ENCODE measurements at places on chromosomes 7 and 10.

GRCh38 chr7:25633426-25634036, 405.2 kb upstream of the NPVF start:
- DNase-seq: no peak

DNA sequence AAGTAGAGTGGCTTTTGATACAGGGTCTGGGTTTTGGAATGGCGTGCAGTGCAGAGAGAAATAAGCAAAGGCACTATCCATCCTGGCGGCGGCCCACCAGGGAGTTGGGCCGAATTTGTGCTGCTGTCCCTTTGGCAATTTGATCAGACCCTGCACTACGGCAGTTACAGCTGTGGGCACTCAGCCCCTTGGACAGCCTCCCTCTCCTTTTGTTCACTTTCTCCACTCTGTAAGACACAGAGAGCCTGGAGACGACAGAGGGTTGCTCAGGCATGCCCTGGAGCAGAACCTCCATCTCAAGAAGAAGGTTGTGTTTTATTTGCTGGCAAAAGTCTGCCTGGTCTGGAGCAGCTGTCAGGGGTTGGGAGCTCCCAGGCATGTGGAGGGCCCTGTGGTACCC, 55.8 kb downstream of the LHPP start:
- no peak for DNase-seq

GRCh38 chr10:3982746-3983442, 197.9 kb upstream of the KLF6 start:
- DNase-seq: no peak

GRCh38 chr7:7761340-7761973, 43.0 kb upstream of the RPA3 start:
- peak; percentile 56 for DNase-seq

GRCh38 chr7:106504645-106505044, 156.3 kb downstream of the CCDC71L start:
- no peak for DNase-seq

DNA sequence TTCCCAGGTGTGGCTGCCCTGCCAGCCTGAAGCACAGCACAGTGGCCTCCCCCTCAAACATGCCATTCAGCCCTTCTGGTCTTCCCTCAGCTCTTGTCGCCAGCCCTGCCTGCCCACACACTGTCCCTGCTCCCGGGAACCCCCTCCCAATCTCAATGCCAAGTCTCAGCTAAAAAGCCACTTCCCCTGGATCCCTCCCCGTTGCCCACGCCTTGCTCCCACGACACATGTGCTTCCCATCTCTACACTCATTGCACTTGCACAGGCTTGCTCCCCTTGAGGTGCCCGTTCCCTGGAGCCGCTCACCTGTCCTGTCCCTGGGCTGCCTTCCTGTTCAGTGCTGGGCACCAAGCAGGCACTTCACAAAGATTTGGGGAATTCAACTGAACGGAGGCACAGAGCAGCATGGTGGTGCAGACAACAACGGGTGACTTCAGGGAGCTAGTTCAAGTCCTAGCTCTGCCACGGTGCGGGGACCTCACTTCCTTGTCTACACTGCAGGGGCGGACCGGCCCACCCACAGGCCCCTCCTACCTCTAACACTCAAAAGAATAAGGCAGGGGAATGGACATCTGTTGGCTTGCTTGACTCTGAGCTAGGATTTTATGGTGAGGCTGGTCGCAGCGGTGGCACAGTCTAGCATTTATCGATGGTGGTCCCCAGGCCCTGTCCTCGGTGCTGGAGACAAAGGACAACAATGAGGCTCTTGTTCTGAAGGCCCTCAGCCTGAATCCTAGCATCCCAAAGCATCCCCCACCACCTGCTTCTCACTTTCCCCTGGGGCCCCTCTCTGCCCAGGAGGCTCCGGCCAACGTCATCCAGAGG, 18.4 kb downstream of the RGS10 start:
- no peak for DNase-seq

DNA sequence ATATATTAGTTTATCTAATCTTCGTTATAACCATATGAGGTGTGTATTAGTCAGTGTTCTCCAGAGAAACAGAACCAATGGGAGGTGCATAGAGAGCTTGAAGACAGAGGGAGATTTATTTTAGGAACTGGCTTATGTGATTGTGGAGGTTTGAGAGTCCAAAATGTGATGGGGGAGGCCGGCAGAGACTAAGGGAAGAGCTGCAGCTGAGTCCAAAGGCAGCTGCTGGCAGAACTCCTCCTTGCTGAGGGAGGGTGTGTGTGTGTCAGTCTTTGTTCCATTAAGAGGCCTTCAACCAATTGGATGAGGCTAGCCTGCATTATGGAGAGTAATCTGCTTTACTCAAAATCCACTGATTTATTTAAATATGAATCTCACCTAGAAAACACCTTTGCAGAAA, 165.1 kb downstream of the SH3PXD2A start:
- no peak for DNase-seq

DNA sequence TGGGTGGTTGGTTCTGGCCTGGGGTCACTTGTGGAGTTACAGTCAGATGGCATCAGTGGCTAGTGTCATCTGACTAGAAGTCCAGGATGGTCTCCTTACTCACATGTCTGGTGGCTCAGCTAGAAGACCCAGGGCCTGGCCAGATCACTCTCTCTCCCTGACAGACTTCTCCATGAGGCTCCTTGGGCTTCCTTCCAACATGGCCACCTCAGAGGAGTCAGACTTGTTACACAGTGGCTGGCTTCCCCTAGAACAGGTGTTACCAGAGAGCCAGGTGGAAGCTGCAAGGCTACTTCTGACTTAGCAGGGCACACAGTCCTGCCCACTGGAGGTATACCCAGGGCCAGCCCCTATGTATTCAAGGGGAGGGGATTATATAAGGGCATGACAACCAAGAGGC, 44.2 kb upstream of the MYL10 start:
- DNase-seq: no peak

GRCh38 chr10:96047004-96047649, 3.7 kb downstream of the CCNJ start:
- DNase-seq: no peak

GRCh38 chr7:151232917-151233701, 826 bp downstream of the CHPF2 start:
- DNase-seq: peak; percentile 72

DNA sequence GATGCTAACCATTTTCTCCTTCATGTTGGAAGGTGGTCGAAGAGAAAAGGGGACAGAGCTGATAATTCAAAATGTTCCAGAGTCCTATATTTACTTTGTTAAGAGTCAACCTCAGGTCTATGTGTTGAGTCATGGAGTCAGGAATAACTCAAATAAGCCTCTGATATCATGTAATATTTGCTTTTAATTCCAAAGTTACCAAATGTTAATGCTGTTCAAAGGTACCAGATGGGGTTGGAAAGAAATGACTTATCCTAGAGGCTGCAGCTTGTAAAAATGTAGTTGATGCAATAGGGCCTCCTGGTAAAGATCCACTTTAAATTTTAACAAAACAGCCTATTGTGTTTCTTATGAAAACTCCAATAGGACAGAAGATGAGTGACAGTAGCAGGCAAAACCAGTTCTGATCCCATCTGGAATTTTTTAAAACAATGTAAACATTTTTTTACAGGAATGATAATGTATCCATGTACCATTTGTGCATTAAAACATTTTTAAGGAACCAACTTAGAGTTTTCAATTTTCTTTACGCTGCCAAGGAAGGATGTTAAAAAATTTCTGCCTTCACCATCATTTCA, 218.2 kb downstream of the ANK3 start:
- no peak for DNase-seq

- no peak for DNase-seq
Observed at GRCh38 chr10:6200440-6200733, 2.3 kb upstream of the PFKFB3 start.

DNA sequence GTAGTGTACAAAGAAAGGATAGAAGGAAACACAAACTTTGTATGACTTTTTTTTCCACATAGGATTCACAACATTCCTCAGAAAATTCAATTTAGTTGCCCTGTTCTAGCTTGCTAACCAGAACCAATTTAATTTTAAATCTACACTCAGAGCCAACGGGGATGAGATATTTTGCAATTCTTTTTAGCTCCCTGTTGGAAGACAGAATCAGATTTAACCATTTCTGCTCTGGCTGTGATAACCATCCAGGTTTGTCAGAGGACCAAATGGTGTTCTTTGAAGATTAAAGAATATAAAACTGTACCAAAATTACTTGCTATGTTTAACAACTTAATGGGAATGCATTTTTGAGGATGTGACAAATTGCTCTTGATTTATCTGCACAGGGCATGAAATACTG, 319.7 kb downstream of the HPSE2 start:
- no peak for DNase-seq

GRCh38 chr10:21020545-21020944, 123.4 kb upstream of the NEBL start:
- DNase-seq: no peak

DNA sequence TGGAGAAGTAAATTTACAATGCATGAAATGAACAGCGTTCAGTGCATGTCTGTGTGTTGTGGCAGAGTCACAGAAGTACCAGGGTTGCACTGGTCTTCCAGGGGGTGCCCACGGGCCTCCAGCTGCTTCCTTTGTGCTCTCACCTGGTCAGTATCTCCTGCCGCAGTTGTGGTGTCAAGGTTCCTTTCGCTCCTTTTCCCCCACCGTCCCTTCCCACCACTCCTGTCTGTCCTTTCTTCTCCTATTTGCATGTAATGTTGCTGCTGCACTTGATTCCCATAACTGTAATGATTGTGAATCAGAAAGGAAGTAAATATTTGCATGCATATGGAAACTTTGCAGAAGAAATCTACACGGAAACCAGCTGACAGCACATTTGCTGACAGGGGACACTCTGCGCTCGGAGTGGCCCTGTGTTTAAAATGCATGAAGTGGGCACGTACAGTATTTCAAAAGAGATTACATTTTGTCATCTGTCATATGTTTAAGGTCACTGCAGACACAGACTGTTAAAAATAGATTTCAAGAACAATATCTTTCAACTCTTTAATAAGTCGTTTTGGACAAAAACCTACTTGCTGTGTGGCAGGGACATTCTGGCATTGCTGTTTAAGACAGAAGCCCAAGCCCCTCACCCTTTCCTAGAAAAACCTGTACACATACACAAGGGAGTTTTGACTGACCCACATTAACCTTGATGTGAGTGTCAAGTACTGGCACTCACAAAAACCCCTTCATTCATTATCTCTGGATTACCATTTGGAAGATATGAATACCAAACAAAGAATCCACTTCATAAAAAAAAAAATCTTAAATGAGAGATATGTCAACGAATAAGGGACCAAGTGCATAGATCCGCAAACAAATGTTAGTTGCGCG, 336.7 kb upstream of the KLF6 start:
- no peak for DNase-seq

- peak; percentile 5 for DNase-seq
Observed at GRCh38 chr10:33952692-33953360, 618.4 kb upstream of the NRP1 start.

GRCh38 chr10:132692311-132692710, 93.6 kb downstream of the NKX6-2 start:
- DNase-seq: peak; percentile 33

GRCh38 chr7:47782022-47782421, 166.2 kb downstream of the PKD1L1 start:
- DNase-seq: peak; percentile 32

DNA sequence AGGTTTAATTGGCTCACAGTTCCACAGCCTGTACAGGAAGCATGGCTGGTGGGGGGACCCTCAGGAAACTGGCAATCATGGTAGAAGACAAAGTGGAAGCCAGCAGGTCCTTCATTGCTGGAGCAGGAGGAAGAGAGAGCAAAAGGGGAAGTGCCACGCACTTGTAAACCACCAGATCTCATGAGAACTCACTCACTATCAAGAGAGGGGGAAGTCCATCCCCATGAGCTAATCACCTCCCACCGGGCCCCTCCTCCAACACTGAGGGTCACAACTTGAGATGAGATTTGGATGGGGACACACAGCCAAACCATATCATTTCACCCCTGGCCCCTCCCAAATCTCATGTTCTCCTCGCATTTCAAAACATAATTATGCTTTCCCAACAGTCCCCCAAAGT, 171.9 kb upstream of the CACNA2D1 start:
- no peak for DNase-seq

- no peak for DNase-seq
Observed at GRCh38 chr10:115084277-115084850, 8.8 kb upstream of the ATRNL1 start.

- no peak for DNase-seq
Observed at GRCh38 chr10:95447685-95448084, 113.5 kb downstream of the SORBS1 start.

DNA sequence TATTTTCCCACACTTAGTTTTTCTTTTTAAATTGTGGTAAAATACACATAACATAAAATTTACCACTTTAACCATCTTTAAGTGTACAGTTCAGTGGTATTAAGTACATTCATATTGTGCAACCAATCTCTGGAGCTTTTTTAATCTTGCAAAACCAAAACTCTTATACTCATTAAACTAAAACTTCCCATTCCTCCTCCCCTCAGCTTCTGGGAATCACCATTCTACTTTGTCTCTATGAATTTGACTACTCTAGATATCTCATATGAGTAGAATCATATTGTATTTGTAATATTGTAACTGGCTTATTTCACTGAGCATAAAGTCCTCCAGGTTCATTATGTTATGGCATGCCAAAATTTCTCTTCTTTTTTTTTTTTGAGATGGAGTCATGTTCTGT, 86.4 kb upstream of the JAZF1 start:
- DNase-seq: no peak

DNA sequence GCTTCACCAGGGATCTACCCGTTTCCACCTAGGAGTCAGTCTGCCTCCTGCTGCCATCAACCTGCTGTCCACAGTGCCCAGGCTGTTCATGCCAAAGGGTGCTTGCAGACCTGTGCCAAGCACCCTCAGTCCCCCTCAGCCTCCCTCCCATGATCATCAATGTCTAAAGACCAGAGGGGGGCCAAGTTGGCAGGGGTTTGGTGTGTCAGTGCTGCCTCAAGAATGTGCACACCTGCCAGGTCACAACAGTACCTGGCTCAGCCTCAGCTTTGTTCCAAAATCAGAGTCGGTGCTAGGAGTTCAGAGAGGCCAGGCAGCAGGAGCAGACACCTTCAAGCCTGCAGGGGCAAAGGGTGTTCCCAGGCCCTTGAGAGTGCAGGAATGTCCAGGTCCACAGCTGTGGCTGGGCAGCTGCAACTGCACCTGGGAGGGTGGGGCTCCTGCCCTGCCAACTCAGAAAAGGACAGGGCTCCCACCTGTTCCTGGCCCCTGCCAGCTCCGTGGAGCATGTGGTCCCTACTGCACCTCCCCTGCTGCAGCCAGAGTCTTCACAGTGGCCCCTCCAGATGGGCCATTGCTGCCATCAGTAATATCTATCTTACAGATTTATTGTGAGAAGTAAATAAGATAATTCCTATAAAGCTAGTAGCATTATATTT, 219.5 kb downstream of the POLR1F start:
- DNase-seq: no peak

Measured in NCI-H226 (cell line).